ENCODE measurements at places on chromosomes 5 and 9. TPM values are rescaled to one million over a fixed set of nuclear protein-coding genes. Genes with fewer than 3 reads are reported as not detected.

The OR13C4 gene
- total RNA-seq, result not detected

The PTPN3 gene
- total RNA-seq, result 1.4 TPM

The SPEF2 gene
- total RNA-seq, result 2.8 TPM

The SPACA9 gene
- 3.2 TPM for total RNA-seq

The SAXO1 gene
- total RNA-seq, result not detected

The ADGRD2 gene
- total RNA-seq, result not detected

The SPINK7 gene
- not detected for total RNA-seq

The PCDHB15 gene
- total RNA-seq, result 4.4 TPM

The BTNL3 gene
- total RNA-seq, result not detected

The SRP19 gene
- total RNA-seq, result 51.2 TPM

The IGFBPL1 gene
- total RNA-seq, result 2.6 TPM

The DRD1 gene
- not detected for total RNA-seq

The MXD3 gene
- total RNA-seq, result 7.1 TPM

The GRM6 gene
- total RNA-seq, result not detected

The SHISAL2B gene
- not detected for total RNA-seq

The BICD2 gene
- total RNA-seq, result 51.4 TPM

The NPR3 gene
- 4.9 TPM for total RNA-seq

The ZBTB43 gene
- 9.7 TPM for total RNA-seq

The ADAMTSL2 gene
- total RNA-seq, result 2.0 TPM

The BHMT2 gene
- total RNA-seq, result 41.9 TPM

The CAVIN4 gene
- 1.3 TPM for total RNA-seq

GRCh38 chr9:90167914-90168313 lies 474.7 kb downstream of the DIRAS2 start:
- no peak for ATAC-seq

DNA sequence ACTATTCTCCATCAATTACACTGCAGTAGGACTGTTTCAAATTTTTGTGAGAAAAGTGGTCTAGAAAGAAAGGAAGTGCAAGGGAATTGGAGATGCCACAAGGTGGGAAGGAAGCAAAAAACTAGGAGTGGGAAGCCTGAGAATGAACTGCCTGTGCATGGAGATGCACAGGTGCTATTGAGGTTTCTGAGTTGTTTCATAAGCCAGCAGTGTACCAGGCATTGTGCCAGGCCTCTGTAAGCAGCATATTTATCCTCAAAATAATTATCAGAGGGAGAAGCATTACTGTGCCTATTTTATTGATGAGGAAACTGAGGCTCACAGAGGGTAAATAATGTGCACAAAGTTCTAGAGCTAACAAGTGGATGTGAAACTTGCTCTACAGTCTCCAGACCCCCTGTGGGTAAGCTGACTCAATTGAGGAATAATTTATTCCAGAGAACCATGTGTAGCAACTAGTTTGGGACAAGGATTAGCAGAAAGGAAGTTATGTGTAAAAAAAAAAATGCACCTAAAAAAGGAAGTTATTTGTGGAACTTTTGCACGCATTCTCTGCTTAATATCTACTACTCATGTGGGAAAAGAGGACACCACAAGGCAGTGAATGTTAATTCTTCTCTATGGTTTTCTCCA lies 96.7 kb downstream of the SNCAIP start:
- no peak for ATAC-seq

GRCh38 chr5:111548348-111548950 lies 36.1 kb upstream of the STARD4 start:
- ATAC-seq, result no peak

DNA sequence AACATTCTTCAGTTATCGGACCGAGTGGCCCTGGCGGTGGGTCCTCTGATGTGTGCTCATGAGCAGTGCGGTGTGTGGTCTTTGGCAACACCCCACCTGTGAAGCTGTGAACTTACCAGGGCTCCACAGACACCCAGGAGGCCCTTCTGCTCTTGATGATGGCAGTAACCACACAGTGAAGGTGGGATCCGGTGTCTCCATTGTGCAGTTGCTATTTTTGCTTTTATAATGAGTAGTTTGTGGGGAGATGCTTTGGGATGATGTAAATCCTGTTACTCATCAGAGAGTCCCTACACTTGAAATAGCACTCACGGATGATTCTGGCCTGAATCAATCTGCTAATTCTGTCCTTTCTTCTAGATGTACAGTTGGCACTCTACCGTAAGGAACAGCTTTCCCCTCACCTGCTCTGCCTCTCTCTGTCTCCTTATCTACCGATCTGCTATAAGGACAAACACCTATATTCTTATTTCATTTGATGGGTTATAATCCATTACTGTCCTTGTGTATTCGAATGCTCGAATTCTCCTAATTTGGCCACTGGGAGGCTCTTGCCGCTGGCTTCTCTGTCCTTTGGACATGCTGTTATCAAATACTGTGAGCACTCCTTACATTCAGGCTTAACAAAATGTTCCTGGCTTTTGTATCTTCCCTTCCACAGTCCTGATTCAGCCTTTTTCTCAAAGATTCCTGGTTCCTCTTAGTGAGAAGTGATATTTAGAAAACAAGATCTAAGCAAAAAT lies 20.2 kb downstream of the ATPSCKMT start:
- ATAC-seq, result no peak

- ATAC-seq, result no peak
Measured at GRCh38 chr5:52481201-52481600, 306.5 kb upstream of the ITGA1 start.

GRCh38 chr5:32506799-32507198 lies 62.3 kb upstream of the ZFR start:
- peak; percentile 26 for ATAC-seq

DNA sequence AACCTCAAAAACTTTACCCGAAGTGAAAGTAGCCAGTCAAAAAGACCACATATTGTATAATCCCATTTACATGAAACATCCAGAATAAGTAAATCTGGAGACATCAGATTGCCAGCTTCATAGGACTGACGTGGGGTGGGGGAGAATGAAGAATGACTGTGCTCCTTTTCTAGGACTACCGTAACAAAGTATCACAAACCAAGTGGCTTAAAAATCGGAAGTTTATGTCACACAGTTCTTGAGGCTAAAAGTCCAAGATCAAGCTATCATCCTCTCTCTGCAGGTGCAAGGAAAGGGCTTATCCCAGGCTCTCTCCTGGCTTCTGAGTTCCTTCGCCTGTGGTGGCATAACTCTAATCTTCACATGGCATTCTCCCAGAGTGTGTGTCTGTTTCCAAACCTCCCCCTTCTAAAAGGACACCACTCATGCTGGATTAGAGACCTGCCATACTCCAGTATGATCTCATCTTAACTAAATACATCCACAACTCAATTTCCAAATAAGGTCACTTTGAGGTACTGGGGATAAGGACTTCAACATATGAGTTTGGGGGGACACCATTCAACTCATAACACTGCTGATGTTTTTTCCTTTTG lies 25.5 kb downstream of the ADAM19 start:
- no peak for ATAC-seq

GRCh38 chr5:110159202-110159601 lies 469.5 kb downstream of the MAN2A1 start:
- no peak for ATAC-seq

- no peak for ATAC-seq
Measured at GRCh38 chr5:66224274-66224673, 80.2 kb downstream of the SREK1 start.

DNA sequence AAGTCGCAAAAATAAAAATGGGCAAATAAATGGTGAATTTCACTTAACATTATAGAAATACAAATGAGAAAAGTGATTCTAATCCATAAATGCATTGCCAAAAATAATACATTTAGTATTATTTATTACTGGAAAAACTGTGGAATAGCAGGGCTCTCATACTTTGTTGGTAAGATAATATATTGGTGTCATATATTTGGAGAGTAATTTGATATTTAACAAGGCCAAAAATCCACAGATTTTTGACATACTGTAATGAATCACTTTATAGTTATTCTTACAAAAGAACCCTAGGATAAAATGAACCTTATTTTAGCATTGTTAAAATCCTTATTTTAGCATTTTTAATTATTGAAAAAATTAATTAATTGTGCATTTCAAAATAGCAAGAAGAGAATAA lies 397.2 kb upstream of the DAB2 start:
- ATAC-seq, result no peak

DNA sequence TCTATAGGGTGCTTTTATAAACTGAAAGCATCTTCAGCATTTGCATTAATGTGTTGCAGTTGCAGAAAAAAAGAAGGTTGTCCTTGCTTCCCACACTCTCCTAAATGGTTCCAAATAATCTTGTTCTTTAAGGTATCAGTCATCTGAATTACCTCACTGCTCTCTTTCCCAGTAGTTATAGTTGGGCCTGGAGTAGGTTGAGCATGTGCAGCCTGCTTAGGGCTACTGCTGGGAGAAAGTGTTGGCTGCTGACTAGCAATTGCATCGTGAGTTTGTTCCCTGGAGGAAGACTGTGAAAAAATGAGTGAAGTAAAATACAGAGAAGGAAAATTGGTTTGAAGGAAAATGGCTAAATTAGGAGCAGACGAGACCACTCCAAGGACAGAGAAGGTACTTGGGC lies 74.5 kb downstream of the PRR16 start:
- ATAC-seq, result no peak

DNA sequence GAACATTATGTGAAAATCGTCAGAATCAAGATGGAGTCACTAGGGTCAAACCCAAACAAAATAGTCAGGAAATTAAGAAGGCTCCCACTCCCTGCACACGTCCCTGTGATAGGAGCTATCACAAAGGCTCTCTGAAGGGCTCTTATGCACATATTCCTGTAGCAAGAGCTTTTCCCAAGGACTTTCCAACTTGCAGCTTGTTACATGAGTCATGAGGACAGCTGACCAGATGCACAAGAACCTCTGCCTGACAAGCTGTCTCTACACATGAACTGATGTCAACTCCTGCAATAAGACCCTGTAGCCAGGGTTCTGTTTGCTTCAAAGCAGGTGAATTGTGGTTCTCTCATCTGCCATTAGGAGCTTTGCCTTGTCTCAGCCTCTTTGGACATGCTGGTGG lies 122.4 kb downstream of the OLFM1 start:
- no peak for ATAC-seq

DNA sequence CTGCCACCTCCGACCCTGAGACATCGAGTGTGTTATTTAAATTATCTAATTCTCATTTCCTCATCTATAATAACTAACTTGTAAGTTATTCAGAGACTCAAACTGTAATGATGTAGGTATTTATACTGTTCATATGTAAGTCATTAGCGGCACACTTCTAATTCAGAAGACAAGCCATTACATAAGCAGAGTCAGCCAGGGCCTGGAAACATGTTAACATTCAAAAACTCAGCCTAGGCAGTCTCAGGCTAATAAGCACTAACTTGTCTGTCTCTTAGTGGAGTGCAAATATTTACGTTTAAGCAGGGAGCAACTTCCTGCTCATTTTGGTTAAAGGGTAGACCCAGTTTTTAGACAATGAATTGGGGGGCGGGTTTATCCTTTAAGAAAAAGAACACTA lies 598.4 kb downstream of the ACTL7B start:
- ATAC-seq, result no peak

- ATAC-seq, result no peak
Measured at GRCh38 chr9:132171702-132172101, 9.8 kb downstream of the NTNG2 start.

DNA sequence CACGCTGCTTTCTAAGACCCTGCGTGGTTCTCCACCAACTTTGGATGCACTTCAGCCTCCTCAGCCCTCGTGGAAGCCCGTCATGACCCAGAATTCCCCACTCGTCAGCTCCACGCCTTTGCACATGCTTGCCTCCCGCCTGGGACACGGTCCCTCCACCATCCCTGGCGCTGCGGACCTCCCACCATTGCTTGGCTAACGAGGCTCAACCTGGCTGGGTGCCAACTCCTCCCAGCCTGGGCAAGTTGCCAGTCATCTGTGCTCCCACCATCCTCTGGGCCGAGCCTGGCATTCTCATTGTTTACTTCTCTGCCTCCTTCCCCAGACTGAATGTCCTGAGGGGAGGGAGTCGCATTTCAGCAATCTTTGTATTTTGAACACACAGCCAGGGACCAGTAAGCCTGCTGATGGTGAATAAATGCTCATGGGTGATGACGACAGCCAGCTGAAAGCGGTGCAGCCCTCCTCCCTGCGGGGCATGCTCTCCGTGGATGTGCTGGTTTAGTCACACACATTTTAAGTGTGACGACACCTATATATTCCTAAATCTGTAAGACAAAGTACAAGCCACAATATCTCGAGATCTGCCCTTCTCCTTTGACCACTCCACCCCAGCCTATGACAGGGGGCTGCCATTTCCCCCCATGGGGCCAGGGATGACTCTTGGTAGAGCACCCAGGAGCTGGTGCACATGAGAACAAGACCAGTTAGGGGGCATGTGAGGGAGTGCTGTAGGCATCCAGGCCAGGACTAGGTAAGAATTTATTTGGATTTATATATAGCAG lies 37.6 kb downstream of the ANKRD33B start:
- ATAC-seq, result peak; percentile 90

DNA sequence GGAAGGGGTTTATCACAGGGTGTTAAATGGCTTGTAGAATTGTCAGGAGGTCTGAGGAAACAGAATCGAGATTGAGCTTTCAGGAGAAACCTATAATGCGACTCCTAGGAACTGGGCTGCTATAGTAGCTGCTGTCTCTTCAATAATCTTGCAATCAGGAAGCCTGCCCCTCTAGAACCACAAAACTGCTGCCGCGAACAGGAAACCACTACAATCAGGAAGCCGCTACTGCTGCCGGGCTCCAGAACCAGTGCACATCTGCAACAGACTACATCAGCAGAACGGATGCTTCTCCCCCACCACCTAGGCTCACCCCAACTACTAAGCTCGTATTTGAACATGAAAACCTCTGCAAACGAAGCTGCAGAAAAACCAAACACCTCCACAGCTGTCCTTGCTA lies 31.6 kb downstream of the TNFSF8 start:
- ATAC-seq, result no peak

DNA sequence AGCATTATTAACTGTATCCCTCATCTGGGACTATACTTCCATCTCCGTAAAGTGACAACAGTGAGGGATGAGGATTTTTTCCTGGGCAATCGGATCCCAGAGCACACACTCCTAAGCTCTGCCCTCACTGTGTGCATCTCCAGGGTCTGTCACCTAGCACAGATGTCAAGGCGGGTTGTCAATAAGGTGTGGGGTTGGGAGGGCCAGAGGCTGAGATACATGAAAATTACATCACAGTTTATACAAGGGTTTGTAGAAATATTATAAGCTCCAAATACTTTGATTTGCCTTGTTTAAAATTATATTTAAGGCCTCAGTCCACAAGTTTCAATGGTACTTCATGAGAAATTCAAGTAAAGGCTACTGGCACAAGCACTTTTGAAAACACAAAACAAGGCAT lies 4.5 kb downstream of the ADAMTS12 start:
- ATAC-seq, result no peak

DNA sequence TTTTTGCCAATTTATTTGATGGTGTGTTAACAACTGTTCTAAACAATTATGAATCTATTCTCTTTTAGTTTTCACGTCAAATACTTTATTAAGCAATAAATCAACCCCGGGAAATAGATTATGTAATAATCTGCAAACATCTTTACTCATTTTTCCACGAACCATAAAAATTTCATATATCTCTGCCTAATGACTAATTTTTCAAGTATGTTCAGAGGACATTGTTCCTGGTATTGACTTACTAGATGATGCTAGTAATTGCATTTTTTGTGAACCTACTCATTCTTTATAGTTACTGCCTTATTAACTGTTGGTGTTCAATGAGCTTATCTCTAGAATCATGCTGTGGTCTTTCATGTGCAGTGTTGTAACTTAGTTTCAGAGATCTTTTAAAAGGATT lies 41.0 kb upstream of the FBN2 start:
- no peak for ATAC-seq

GRCh38 chr5:94621763-94622162 lies 3.3 kb downstream of the SLF1 start:
- ATAC-seq, result no peak

- no peak for ATAC-seq
Measured at GRCh38 chr5:39466846-39467245, 42.1 kb upstream of the DAB2 start.
